ENCODE measurements at places on chromosomes 12 and 14. TPM values are rescaled to one million over a fixed set of nuclear protein-coding genes. Genes with fewer than 3 reads are reported as not detected.

DNA sequence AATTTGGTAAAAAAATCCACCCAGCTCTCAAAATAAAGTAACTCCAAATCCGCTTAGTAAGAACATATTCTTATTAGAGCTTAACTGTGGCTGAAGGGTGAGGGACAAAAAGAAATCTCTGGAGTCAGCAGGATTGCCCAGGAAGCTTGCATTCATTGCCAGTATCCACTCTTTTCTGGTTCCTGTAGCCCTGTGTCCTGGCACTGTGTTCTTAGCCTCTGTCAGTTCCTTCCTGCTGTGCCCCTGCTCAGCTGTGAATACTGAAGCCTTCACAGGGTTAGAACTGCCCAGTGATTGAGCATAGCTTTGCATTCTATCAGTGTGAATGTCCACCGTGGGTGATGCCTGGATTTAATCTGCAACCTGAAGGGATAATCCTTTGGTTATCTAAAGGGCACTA, 266.9 kb upstream of the PELI2 start:
- no peak overlapping the region for H3K27ac ChIP-seq
- no peaks in the 10 kb centered on the region for H3K36me3 ChIP-seq
- no peak overlapping the region for H3K4me3 ChIP-seq
- no peak for DNase-seq

KRT7 gene
- 97.6 TPM for total RNA-seq

- H3K4me3 ChIP-seq, result no peak overlapping the region
- no peak for DNase-seq
- H3K27ac ChIP-seq, result no peak overlapping the region
- H3K36me3 ChIP-seq, result no peaks in the 10 kb centered on the region
- no peaks in the 10 kb centered on the region for H3K4me1 ChIP-seq
- no peaks in the 10 kb centered on the region for H3K27me3 ChIP-seq
These were observed 1284.1 kb downstream of the AACS start for GRCh38 chr12:126349383-126349782.

FGF23 gene
- not detected for total RNA-seq

GRCh38 chr12:59936534-59936933, 340.7 kb downstream of the SLC16A7 start:
- no peaks in the 10 kb centered on the region for H3K27me3 ChIP-seq
- H3K4me1 ChIP-seq, result no peaks in the 10 kb centered on the region
- no peaks in the 10 kb centered on the region for H3K36me3 ChIP-seq
- no peak overlapping the region for H3K4me3 ChIP-seq

DNA sequence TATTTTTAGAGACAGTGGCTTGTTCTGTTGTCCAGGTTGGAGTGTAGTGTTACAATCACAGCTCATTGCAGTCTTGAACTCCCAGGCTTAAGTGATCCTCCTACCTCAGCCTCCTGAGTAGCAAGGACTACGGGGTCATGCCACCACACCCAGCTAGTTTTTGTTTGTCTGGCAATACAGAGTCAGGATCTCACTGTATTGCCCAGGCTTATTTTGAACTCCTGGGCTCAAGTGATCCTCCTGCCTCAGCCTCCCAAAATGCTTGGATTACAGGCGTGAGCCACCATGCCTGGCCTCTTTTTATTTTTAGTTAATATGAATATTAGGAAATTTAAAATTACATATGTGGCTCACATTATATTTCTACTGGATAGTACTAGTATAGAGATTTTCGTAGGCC, 28.9 kb downstream of the PPTC7 start:
- H3K4me3 ChIP-seq, result no peak overlapping the region
- peaks cover 16% of the 10 kb centered on the region for H3K4me1 ChIP-seq
- no peak overlapping the region for H3K27ac ChIP-seq
- H3K27me3 ChIP-seq, result no peaks in the 10 kb centered on the region
- peaks cover 4% of the 10 kb centered on the region for H3K36me3 ChIP-seq
- no peak for DNase-seq

DNA sequence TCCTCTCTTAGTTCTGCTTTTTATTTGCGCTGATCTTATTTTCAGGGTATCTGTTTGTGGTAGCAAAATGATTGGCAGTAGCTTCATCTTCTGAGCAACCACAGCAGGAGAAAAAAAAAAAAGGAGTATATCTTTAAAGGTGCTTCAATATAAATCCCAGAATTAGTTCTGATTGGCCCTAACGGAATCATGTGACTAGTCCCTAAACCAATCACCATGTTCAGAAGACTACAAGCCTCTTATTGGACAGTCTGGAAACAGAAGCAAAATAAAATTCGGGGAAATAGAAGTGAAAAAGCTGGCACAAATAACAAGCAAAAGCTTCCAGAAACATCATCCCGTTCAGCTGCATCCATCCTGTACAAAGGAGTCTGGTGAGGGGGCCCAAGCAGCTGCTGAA, 49.9 kb upstream of the PTPRO start:
- H3K4me3 ChIP-seq, result no peak overlapping the region
- no peaks in the 10 kb centered on the region for H3K27me3 ChIP-seq
- no peaks in the 10 kb centered on the region for H3K4me1 ChIP-seq
- H3K36me3 ChIP-seq, result no peaks in the 10 kb centered on the region
- no peak for DNase-seq

DNA sequence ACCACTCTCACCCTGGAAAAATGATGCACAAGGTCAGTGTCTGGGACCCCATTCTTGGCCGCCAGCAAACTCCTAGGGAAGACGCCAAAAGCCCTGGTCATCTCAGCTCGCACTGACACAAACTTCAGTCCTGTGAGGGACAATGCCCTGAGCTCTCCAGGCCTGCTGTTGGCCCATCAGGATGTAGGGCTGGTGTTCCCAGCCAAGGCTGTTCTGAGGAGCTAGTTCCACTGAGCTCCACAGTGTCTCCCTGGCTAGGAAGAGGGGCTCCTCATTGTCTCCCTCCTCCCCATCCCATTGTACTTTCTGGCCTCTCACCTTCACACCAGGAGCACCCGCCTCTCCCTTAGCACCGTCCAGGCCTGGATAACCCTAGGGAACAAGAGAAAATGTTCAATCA, 10.8 kb downstream of the COL2A1 start:
- H3K27me3 ChIP-seq, result peaks cover 46% of the 10 kb centered on the region
- no peak overlapping the region for H3K27ac ChIP-seq
- H3K4me3 ChIP-seq, result no peak overlapping the region
- no peak for DNase-seq
- H3K4me1 ChIP-seq, result no peaks in the 10 kb centered on the region

GRCh38 chr12:93825501-93825888, 148.3 kb downstream of the CRADD start:
- no peak overlapping the region for H3K4me3 ChIP-seq
- no peaks in the 10 kb centered on the region for H3K36me3 ChIP-seq
- H3K4me1 ChIP-seq, result peaks cover 20% of the 10 kb centered on the region

DNA sequence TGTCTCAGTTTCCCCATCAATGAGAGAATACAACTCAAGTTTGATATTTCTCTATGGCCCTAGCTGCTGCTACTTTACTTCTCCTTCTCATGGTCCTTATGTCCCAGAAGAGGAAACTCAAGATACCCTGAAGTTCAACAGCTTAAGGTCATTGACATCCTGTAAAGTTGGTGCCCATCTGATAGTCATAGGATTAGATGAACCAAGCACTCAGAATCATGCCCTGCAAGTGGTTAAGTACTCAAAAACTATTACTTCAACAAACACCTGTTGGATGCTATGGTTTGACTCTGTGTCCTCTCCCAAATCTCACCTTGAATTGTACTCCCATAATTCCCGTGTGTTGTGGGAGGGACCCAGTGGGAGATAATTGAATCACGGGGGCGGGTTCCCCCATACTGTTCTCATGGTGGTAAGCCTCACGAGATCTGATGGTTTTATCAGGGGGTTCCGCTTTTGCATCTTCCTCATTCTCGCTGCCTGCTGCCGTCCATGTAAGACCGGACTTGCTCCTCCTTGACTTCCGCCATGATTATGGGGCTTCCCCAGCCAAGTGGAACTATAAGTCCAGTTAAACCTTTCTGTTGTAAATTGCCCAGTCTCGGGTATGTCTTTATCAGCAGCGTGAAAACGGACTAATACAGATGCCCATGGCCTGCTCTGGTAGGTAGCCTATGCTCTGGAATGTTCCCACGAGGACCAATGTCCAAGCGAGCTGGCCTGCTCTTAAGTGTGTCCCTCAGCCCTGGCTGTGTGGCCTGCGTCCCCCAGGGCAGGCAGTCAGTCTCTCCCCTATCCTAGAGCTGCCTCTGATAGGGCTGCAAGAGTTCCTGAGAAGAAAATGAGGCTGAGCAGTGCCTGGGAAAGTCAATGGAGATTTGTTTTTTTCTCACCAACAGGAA, 18.1 kb downstream of the CAMKK2 start:
- no peak for DNase-seq
- H3K36me3 ChIP-seq, result no peaks in the 10 kb centered on the region
- peaks cover 20% of the 10 kb centered on the region for H3K4me1 ChIP-seq
- H3K27ac ChIP-seq, result peak overlapping the region; percentile 15
- H3K27me3 ChIP-seq, result no peaks in the 10 kb centered on the region

DLGAP5 gene
- total RNA-seq, result 2.2 TPM

DNA sequence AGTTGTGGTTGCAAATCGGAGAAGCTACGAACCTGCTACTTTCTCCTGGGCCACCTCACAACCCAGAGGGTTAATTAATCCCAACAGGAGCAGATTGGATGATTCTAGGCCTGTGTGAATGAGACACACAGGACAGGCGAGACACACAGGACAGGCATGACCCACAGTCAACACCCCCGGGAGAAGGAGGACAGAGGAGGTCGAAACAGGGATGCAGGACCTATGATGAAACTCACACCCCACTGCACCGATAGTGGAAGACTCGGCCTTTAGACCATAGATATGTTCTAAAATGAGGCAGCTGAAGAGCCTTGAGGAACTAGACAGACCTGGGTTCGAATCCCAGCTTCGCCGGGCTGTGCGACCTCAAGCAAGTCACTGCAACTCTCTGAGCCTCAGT, 11.6 kb downstream of the TMEM119 start:
- no peak overlapping the region for H3K27ac ChIP-seq
- no peaks in the 10 kb centered on the region for H3K36me3 ChIP-seq
- no peak for DNase-seq
- no peaks in the 10 kb centered on the region for H3K4me1 ChIP-seq
- H3K27me3 ChIP-seq, result no peaks in the 10 kb centered on the region
- no peak overlapping the region for H3K4me3 ChIP-seq

GRCh38 chr12:122965321-122965751, 927 bp downstream of the ABCB9 start:
- no peaks in the 10 kb centered on the region for H3K27me3 ChIP-seq
- H3K4me3 ChIP-seq, result no peak overlapping the region
- no peaks in the 10 kb centered on the region for H3K36me3 ChIP-seq
- no peak for DNase-seq

GDF11 gene
- total RNA-seq, result 25.3 TPM

CIDEB gene
- total RNA-seq, result not detected

GRCh38 chr12:3998397-3998796, 125.2 kb upstream of the PARP11 start:
- H3K36me3 ChIP-seq, result no peaks in the 10 kb centered on the region
- H3K27me3 ChIP-seq, result peaks cover 3% of the 10 kb centered on the region
- DNase-seq, result no peak
- H3K4me3 ChIP-seq, result no peak overlapping the region
- H3K4me1 ChIP-seq, result no peaks in the 10 kb centered on the region

PMCH gene
- not detected for total RNA-seq

GRCh38 chr12:132225214-132225613, 81.0 kb downstream of the NOC4L start:
- no peak overlapping the region for H3K4me3 ChIP-seq
- no peak overlapping the region for H3K27ac ChIP-seq
- H3K4me1 ChIP-seq, result no peaks in the 10 kb centered on the region
- no peaks in the 10 kb centered on the region for H3K36me3 ChIP-seq
- peaks cover 4% of the 10 kb centered on the region for H3K27me3 ChIP-seq
- DNase-seq, result no peak

- H3K27ac ChIP-seq, result no peak overlapping the region
- no peak overlapping the region for H3K4me3 ChIP-seq
- H3K36me3 ChIP-seq, result no peaks in the 10 kb centered on the region
- H3K4me1 ChIP-seq, result no peaks in the 10 kb centered on the region
These were observed 218.6 kb upstream of the SYT1 start for GRCh38 chr12:78645956-78646355.

DNA sequence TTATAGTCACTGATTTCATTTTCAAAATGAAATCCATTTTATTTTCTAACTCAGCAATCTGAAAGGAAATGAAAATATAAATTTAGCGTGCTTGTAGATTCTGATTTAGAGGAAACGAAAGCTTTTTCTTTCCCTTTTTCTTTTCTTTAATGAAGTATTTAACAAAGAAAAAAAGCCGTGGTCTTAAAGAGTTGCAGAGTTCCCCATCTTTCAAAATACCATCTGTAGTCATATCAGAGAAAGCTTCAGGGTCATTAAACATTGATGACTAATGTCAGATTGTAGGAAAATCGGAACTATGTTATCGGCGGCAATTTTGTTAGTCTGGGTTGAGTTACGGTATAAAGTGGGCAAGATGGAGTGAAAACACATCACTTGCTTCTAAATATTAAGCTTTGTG, 32.3 kb downstream of the DRAM1 start:
- no peak overlapping the region for H3K4me3 ChIP-seq
- H3K27me3 ChIP-seq, result no peaks in the 10 kb centered on the region
- no peaks in the 10 kb centered on the region for H3K4me1 ChIP-seq
- H3K27ac ChIP-seq, result no peak overlapping the region

GPR132 gene
- total RNA-seq, result 2.2 TPM

DNA sequence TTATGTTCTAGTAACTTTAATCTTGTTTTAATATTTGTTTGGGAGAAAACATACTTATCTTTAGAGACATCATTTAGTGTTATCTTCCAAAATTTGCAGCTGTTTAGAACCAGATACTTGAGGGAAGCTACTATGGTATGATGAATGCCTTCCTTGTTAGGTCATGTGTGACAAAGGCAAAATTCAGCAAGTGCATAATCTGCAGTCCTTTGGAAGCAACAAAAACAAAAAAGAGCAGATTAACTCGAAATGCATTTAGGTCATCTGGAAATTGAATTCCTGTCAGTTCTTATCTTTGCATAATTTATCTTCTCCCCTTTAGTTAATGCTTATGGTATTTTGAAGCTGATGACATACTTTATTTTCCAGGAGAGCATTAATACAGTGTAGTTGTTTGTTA, 3.5 kb downstream of the FBXO34 start:
- no peaks in the 10 kb centered on the region for H3K27me3 ChIP-seq
- no peak overlapping the region for H3K4me3 ChIP-seq
- H3K36me3 ChIP-seq, result no peaks in the 10 kb centered on the region
- peaks cover 26% of the 10 kb centered on the region for H3K4me1 ChIP-seq
- H3K27ac ChIP-seq, result peak overlapping the region; percentile 35

- DNase-seq, result no peak
- peaks cover 19% of the 10 kb centered on the region for H3K4me1 ChIP-seq
- H3K36me3 ChIP-seq, result no peaks in the 10 kb centered on the region
- peaks cover 33% of the 10 kb centered on the region for H3K27me3 ChIP-seq
- H3K4me3 ChIP-seq, result peak within 1 kb of the TSS; percentile 52
- no peak within 1 kb of the TSS for H3K27ac ChIP-seq
These were observed at the start of gene COCH for GRCh38 chr14:30874120-30874998. Gene COCH (plus strand): TSS chr14:30874559. CDS start chr14:30874939, 380 bp downstream.

All from astrocyte (in vitro differentiated cells and primary cell).